ENCODE measurements at places on chromosomes 12 and 14. TPM values are rescaled to one million over a fixed set of nuclear protein-coding genes. Genes with fewer than 3 reads are reported as not detected.

The ALDH6A1 gene
- total RNA-seq = 9.8 TPM

The NRXN3 gene
- 7.0 TPM for total RNA-seq

The MANSC1 gene
- 14.3 TPM for total RNA-seq

- no peak for DNase-seq
- H3K4me1 ChIP-seq = peaks cover 29% of the 10 kb centered on the region
- H3K36me3 ChIP-seq = no peaks in the 10 kb centered on the region
- no peaks in the 10 kb centered on the region for H3K27me3 ChIP-seq
- H3K27ac ChIP-seq = no peak overlapping the region
- H3K4me3 ChIP-seq = no peak overlapping the region
Measured at GRCh38 chr14:61266436-61266835, 14.7 kb downstream of the TMEM30B start.

DNA sequence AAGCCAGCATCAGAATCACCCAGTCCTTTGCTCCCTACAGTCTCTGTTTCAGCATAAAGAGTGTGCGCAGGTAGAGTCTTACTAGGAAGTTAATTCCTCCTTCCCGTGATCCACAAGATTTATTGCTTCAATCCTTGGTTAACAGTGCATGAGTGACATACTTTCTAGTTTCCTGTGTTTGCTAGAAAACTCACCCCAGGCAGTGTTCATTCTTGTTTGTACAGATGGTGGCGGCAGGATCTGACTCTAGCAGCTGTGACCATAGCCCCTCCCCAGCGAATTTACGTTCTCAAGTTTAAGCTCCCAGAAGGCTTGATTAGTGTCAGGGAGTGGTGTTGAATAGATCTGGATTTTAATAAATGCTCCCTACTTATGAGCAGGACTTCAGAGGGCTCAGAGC is 75.9 kb upstream of the ANO2 start:
- H3K27ac ChIP-seq = no peak overlapping the region
- peak overlapping the region; percentile 13 for H3K4me3 ChIP-seq
- H3K27me3 ChIP-seq = peaks cover 4% of the 10 kb centered on the region
- H3K36me3 ChIP-seq = no peaks in the 10 kb centered on the region

DNA sequence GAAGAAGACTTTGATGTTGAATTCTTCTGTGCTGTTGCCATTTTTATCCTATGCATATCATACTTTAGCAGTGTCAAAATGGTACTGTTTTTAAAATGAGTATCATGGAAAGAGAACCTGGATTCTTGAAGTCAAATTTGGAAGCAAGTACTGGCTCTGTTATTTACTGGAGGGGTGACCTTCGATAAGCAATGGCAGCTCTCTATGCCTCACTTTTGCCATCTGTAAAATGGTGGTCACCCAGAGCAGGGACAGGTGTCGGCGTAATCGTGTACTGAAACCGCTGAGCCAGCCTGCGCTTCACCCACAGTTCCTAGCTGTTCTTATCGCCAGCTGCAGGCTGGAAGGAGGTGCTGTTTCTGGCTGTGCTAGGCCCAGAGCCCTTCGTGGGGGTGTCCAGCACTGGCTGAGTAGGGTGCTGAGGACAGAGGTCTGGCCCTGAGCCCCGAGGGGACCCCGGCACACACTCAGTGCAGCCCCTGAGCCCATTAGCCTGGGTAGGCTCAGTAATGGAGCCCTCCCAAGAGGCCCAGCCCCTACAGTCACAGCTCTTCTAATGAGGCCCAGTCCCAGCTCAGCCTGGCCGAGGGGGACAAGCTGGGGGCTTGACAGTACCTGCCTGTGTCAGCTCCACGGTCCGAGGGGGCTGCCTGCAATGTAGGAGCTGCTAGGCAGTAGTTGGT is 183.5 kb downstream of the PHETA1 start:
- H3K27me3 ChIP-seq = peaks cover 36% of the 10 kb centered on the region
- no peaks in the 10 kb centered on the region for H3K36me3 ChIP-seq
- DNase-seq = no peak
- H3K4me3 ChIP-seq = no peak overlapping the region
- no peaks in the 10 kb centered on the region for H3K4me1 ChIP-seq

DNA sequence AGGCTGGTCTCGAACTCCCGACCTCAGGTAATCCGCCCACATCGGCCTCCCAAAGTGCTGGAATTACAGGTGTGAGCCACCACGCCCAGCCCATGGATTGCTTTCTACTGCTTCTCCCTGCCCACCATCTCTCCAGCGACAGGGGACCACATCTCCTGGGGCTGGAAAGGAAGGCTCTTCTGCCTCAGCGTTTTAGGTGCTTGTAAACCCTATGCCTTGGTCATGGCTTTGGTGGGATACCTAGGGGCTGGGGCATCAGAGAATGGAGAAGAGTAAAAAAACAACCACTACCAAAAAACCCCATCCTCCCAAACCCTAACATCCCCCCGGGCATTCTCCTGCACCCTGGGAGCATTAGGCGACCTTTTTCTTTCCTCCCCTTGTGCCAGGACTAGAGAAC is 1.1 kb upstream of the TMEM121 start:
- no peak overlapping the region for H3K4me3 ChIP-seq
- DNase-seq = peak; percentile 72
- H3K27ac ChIP-seq = peak overlapping the region; percentile 13
- H3K36me3 ChIP-seq = no peaks in the 10 kb centered on the region
- H3K27me3 ChIP-seq = peaks cover 1% of the 10 kb centered on the region

GRCh38 chr12:65477721-65478120 is 199.2 kb downstream of the MSRB3 start:
- DNase-seq = no peak
- no peaks in the 10 kb centered on the region for H3K4me1 ChIP-seq
- H3K4me3 ChIP-seq = no peak overlapping the region
- no peak overlapping the region for H3K27ac ChIP-seq
- no peaks in the 10 kb centered on the region for H3K27me3 ChIP-seq

GRCh38 chr12:27524839-27525753 is 1.1 kb downstream of the PPFIBP1 start:
- peak overlapping the region; percentile 88 for H3K4me3 ChIP-seq
- no peak for DNase-seq
- no peaks in the 10 kb centered on the region for H3K36me3 ChIP-seq
- no peaks in the 10 kb centered on the region for H3K27me3 ChIP-seq

- H3K36me3 ChIP-seq = no peaks in the 10 kb centered on the region
- peaks cover 18% of the 10 kb centered on the region for H3K27me3 ChIP-seq
- H3K4me3 ChIP-seq = no peak overlapping the region
- H3K27ac ChIP-seq = no peak overlapping the region
Measured at GRCh38 chr12:13534242-13534641, 337.7 kb downstream of the EMP1 start.

GRCh38 chr14:22380571-22381407 is 208.2 kb downstream of the DAD1 start:
- H3K27me3 ChIP-seq = peaks cover 3% of the 10 kb centered on the region
- no peaks in the 10 kb centered on the region for H3K36me3 ChIP-seq
- peaks cover 29% of the 10 kb centered on the region for H3K4me1 ChIP-seq

DNA sequence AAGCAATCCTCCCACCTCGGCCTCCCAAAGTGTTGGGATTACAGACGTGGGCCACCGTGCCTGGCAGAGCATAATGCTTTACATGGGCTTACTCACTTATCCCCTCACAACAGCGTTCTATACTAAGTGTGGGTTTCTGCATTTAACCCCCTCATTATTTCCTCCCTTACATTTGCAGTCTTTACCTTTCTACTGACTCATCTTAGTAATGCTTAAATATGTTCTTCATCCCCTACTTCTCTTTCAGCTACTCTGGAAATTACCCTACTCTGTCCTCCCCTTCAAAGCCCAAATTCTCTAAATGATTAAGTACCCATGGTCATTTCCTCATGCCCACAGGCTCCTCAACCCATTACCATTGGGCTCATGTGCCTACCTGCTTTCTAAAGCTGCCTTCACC is 40.7 kb downstream of the NKX2-1 start:
- H3K36me3 ChIP-seq = no peaks in the 10 kb centered on the region
- H3K4me3 ChIP-seq = no peak overlapping the region
- H3K27me3 ChIP-seq = peaks cover 13% of the 10 kb centered on the region
- H3K4me1 ChIP-seq = no peaks in the 10 kb centered on the region

Measured in chondrocyte (in vitro differentiated cells).